ENCODE measurements at places on chromosomes 11 and 22.

DNA sequence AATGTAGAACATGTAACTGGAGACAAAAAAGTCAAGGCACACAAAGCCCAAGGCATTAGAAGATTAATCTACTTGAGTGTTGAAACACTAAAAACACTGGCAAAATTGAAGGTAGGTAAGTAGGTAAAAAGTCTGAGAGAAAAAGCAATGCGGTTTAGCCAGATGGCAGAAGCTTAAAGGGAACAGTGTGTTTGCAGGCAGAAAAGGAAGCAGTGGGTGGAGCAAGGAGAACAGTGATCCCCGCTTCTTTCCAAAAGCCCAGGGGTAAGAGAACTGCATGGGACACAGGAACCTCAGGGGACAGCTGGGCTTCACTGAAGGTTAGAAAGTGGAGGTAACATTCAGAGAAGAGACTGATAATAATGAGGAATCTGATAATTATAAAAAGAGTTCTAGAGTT, 16.0 kb downstream of the MRE11 start:
- no peak for DNase-seq

DNA sequence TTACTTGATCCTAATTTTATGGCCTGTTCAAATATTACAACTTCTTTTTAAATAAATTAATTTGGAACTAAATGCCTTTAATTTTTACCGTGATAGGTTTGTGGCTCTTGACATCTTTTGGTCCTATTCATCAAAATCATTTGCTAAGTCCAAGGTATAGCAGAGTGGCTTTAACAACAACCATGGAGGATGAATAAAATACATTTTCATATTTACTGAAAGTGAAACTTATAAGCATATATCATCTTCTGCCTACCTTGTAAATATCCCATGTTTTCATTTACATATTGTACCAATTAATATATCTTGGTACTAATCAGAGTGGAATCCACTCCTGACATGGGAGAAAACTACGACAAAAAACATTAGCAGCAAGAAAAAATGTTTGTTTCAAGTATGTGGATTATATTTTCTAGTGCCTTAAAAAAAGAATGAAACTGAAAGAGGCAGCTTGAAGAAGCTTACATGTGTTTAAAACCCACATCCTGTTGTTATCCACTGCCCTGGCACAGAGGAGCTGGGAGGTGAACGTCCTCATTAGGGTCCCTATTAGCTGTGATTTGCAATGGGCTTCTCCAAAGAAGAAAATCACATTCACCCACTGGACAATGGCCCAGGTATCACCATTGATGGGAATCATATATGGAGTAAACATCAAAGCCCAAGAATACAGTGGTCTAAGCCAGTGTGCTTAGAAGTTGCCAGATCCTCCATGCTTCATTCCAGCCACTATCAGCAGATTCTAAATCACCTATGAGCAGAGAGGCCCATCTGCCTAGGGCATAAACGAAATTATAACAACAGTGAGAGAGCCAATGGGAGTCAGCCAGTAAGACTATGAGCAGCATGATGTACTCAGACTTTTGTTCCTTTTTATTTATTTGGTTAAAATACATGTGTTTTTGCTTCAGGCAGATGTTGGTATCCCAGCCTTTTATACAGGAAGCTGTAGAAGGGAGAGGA, 84.7 kb downstream of the MAML2 start:
- peak; percentile 71 for DNase-seq

DNA sequence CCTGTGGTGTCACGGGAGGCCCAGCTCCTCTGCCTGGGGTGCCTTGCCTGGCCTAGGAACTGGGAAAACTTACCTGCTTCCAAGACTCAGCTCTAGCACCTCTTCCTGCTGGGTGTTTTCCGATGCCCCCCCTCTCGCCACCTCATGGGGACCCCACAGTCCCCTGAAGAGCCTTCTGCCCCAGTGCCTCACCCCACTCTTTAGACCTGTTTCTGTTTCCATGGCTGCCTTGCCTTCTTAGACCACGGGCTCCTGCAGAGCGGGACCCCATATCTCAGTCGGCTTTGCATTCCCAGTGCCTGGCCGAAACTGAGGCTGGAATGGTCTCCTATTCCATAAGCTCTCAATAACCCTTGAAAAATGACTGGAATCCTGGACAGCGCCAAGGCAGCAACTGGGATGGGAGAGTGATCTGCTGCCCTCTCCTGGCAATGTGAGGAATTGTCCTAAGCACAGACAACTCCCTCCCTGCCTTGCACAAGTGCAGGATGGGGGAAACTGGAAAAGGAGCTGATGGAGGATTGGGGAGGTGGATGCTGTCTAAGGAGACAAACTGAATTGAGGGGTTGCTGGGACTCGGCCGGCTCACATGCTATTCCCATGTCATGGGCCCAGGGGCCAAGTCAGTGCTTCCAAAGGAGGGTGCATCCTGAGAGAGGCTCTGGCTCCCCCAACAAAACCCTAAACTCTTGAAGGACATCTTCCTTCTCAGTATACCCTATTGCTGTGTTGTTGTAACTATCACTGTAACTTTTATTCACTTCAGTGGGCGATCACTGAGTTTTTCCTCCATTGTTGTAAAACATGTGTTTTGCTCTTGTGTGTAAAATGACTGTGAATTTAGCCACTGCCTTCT, 26.6 kb upstream of the IL17RA start:
- peak; percentile 62 for DNase-seq

GRCh38 chr11:113339929-113340589, 25.7 kb downstream of the TTC12 start:
- no peak for DNase-seq

GRCh38 chr11:60878245-60879101, 11.1 kb downstream of the ZP1 start:
- no peak for DNase-seq

Data from GM12865 (cell line).